ENCODE measurements at places on chromosomes 6 and 20.

DNA sequence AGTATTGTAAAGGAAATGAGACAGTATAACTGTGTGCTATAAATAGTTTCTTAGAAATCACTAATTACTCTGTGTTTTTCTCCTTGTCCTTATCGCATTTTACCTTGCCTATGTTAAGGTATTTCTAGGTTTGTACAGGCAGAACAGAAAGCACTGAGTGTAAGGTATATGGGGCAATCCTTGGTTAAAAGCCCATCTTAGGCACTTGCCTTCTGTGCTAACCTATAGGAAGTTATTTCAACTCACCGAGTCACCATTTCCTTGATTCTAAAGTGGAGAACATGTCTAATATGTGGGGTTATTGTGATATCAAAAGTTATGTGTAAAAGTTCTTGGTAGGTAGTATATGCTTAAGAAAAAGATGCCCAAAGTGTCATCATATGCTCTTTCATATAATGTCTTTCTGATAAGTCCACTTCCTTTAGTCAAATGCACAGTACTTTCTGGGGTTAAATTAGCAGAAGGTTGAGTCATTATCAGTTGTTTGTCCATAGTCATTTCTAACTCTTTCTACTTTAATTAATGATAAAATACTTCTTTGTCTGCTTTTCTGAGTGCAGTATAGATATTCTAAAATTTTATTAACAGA, 276.4 kb downstream of the UTRN start:
- no peak for DNase-seq

DNA sequence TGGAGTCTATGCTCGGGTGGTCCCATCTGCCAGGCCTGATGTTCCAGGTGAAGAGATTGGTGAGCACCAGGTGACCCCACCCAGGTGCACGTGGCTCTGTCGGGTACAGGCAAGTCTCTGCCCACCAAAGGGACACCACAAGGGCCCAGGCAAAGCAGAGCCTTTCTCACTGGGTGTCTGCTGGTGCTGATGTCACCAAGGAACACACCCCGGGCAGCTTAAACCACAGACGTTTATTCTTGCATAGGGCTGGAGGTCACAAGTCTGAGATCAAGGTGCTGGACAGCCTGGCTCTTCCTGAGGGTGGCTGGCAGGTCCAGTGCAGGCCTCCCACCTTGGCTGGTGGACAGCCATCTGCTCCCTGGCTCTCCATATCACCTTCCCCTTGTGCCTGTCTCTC, 100.7 kb upstream of the CD93 start:
- DNase-seq: no peak

GRCh38 chr20:36305602-36306551, at the start of gene DLGAP4:
Gene DLGAP4 (plus strand): TSS chr20:36306339. CDS start chr20:36431718, 125,379 bp downstream.
- no peak for DNase-seq

DNA sequence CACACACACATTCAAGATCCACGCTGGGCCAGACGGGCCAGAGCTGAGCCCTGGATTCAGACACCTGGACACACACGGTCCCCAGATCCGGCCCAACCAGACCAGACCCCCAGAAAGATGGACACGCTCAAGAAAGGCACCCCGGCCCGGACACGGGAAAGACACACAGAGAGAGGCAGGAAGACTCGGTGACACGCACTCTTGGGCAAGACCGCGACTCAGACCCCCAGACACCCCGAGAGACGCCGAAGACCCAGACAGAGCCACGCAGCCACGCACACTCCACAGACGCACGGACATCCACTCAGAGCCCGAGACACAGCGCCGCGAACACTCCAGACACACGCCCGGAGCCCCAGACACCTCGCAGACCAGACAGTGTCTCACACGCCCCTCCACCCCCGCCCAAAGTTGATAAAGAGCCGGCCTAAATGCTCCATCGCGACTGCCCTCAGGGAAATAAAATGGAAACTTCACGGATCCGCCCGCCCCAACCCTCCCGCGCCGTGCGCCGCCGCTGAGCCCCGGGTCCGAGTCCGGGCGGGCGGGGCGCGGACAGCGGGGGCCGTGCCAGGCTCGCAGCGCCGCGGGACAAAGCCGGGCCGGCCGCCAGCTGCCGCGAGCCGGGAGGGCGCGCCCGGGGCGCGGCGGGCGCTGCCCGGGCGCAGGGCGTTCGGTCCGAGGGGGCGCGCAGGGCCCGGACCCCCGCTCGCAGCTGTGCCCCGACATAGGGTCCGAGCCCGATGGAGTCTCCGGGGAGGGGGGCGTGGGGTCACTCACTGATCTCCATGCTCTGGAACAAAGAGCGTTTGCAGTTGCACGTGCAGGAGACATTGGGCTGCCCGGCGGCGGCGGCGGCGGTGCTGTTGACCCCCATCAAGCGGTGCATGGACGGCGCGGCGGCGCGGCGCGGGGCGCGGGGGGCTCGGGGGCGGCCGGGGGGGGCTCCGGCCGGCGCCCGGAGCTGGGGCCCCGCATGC, 831 bp downstream of the PMEPA1 start:
- DNase-seq: peak; percentile 37

- no peak for DNase-seq
Observed at GRCh38 chr6:169487579-169488436, 214.0 kb downstream of the WDR27 start.
